AG20443 (cell line): ENCODE measurements at places on chromosomes 3 and 15.
A peak's percentile ranks its signal among the peaks of the same experiment; 100 is the strongest.

DNA sequence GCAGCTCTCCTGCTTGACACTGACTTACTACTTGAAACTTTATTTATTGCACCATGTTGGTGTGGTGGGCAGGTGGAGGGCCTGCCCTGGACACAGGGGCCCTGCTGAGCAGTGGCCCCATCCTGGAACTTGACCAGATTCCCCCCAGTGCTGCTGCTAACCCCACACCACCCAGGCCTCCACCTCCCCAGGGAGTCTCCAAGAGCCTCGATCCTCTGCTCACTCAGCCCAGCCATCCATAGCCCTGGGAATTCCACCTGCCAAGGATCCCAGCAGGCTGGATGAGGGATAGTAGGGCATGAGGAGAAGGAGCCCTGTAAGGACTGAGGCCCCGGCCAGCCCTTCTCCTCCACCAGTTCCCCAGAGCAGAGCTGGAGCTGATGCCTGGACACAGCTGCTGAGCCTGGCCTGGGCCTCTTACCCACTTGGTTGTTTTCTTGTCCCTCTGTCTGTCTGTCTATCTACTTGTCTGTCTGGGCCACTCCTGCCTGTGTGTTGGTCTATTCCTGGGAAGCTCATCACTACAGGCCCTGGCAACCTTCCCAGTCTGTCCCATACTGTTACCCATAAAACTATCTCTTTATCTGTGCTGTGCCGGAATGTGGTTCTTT lies 2.8 kb downstream of the CHAC1 start:
- DNase-seq, result no peak

GRCh38 chr3:142445816-142446254 lies 2.0 kb downstream of the XRN1 start:
- DNase-seq, result peak; percentile 12

GRCh38 chr3:77267589-77267988 lies 227.7 kb downstream of the ROBO2 start:
- no peak for DNase-seq

DNA sequence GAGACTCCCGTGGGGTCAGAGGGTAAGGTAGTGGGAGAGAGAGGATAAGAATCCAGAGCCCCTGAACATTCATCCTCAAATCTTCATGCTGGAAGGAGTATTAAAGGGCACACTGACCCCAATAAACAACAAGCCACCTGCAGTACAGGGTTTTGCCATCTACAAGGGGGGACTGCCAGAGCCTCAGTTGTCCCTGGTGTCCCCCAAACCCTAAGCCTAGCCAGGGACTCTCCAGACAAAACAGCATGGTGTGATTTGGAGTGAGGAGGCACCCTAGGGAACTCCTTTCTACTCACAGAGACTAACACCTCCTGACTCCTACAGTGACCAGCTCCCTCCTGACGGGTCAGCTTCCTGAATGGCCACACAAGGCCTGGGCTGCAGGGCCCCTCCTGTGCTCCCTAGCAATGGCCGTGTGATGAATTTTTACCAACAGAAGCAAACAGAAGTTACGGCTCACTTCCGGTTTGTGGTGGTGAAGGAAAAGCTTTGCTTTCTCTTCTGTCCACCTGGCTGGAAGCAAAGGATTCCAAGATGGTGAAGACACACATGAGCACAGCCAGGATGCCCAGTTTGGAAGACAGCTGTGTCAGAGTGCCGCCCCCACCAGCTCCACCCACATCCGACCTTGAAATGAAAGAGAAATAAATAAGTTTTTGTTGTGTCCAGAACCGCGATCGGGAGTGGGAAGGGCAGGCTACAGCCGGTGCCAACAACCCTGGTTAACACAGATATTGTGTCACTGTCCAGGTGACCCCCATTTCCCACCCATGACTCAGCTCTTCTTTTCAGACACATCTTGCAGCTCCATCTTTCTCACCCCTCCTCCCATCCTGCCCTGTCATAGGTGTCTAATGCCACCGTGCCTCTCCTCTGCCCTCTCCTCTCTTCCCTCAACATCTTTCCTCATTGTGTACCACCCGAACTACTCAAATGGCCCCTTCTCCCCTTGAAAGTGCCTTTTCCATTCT lies 69.6 kb upstream of the ATP13A3 start:
- peak; percentile 16 for DNase-seq

DNA sequence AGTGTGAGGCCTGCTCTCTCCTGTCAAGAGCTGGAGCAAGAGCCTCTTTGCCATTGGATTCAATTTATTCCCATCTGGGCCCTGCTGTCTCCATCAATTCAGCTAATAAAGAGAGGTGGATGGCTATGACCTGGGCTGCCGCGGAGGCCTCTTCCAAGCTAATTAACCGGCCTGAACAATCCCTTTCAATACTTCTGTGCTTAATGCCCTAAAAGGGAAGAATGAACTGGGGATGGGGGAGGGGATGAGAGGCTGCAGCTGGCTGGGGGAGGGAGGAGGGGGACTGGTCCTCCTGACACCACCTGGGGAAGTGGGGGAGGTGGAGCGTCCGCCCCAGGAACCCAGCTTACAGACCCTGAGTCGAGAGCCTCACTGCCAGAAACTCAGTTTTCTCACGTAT lies 33.4 kb upstream of the PRR23E start:
- no peak for DNase-seq

GRCh38 chr3:129318921-129319320 lies 40.3 kb downstream of the HMCES start:
- DNase-seq, result no peak

- peak; percentile 77 for DNase-seq
Measured at GRCh38 chr3:134197681-134198261, 52.9 kb downstream of the RYK start.

DNA sequence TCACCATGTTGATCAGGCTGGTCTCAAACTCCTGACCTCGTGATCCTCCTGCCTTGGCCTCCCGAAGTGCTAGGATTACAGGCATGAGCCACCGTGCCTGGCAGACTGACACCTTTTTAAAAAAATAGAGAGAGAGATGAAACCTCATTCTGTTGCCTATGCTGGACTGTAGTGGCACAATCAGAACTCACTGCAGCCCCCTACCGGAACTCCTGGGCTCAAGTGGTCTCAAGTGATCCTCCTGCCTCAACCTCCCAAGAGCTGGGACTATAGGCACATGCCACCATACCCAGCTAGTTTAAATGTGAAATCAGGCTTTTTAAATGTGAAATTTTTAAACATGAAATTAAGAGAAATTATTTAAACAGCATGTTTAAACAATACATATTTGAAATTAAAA lies 265.2 kb upstream of the UBE2E1 start:
- no peak for DNase-seq

- no peak for DNase-seq
Measured at GRCh38 chr15:101045835-101046691, 126.9 kb downstream of the LRRK1 start.
